ENCODE measurements at places on chromosomes 13 and 19.
A peak's percentile ranks its signal among the peaks of the same experiment; 100 is the strongest.

DNA sequence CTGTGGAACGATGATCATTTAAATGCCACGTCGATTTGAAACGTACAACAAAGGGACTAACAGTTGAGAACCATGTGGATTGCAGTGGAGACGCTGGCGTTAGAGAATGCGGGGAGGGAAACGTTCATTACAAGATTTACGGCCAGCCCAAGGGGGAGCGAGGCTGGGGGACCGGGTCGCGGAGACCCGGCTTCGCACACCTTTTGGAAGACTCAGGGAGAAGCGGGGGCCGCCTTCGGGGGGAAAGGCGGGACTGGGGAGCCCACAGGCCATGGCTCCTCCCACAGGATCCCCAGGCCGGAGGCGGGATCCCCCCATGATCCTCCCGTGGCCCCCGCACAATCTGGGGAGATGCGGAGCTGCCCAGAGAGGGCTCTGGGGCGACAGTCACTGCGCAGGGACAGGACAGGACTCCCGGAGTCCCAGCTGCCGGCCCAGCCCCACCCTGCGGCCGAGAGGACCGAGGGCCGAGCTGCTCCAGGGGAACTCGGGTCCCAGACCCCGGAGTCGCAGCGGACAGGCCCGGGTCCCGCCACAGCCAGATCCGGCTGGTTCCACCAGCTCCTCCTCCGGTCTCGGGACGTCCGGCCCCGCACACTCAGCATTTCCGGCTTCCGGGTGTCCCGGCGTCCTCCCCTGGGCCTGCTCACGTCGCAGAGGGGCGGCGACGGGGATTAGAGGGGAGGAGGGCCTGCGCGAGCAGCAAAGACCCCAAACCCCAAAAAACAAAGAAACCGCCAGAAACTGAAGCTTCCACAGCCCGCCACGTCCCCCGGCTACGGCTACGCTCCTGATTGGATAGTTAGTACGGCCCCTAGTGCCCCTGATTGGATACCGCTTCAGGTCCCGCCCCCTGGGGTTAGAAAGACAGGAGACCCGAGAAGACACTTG, 21.1 kb upstream of the OR10H1 start:
- DNase-seq: peak; percentile 98

GRCh38 chr13:47134939-47135489, 238.2 kb upstream of the HTR2A start:
- DNase-seq: no peak

- no peak for DNase-seq
Observed at GRCh38 chr13:35473802-35474201, 2.7 kb downstream of the MAB21L1 start.

- no peak for DNase-seq
Observed at GRCh38 chr13:107675847-107676550, 539.3 kb downstream of the LIG4 start.

GRCh38 chr13:30371649-30372265, 50.5 kb upstream of the UBE2L5 start:
- peak; percentile 75 for DNase-seq

- DNase-seq: no peak
Observed at GRCh38 chr13:113573065-113573464, 11.5 kb upstream of the TFDP1 start.

DNA sequence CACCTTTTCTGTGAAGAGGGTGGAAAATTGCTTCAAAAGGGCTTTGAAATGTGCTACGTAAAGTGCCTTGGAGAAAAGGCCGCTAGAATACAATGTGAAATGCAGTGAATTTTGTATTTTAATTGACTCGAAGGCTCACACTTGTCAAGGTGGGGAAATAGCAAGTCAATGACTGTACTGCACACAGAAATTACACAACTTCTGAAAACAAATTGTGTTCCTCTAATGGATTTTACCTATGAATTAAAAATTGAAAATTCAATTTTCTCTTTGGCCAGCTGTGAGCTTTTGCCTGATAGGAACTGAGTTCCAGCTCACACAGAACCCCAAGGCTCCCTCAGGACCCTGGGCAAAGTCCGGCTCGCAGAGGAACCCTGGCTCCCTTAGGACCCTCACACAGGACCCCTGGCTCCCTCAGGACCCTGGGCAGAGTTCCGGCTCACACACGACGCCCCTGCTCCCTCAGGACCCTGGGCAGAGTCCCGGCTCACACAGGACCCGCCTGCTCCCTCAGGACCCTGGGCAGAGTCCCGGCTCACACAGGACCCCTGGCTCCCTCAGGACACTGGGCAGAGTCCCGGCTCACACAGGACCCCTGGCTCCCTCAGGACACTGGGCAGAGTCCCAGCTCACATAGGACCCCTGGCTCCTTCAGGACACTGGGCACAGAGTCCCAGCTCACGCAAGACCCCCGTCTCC, 324.9 kb downstream of the UQCRFS1 start:
- no peak for DNase-seq

- no peak for DNase-seq
Observed at GRCh38 chr13:97758317-97758716, 195.2 kb upstream of the IPO5 start.

DNA sequence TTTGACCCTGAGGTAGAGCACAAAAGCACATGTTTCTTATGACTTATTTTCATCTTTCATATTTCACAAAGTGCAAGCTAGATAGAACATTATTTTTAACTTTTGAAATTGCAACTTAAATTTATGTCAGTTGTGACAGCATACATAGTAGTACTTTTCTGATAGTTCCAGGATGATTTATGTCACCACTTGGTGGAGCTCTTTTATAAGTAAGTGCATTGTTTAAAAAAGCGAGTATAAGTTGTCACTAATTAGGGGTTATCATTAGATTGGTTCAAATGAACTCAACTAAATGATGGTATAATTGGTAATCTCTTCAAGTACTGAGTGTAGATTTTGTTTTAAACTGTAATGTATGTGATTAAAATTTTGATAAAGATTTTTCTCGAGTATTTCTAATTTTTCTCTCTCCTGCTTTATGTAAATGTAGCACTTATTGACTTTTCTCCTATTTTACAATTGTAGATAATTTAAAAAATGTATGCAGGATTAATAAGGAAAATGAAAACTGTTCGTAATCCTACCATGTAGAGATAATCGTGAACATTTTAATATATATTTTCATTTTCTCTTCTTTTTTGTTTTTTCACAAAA, 31.1 kb downstream of the RB1 start:
- DNase-seq: peak; percentile 73

DNA sequence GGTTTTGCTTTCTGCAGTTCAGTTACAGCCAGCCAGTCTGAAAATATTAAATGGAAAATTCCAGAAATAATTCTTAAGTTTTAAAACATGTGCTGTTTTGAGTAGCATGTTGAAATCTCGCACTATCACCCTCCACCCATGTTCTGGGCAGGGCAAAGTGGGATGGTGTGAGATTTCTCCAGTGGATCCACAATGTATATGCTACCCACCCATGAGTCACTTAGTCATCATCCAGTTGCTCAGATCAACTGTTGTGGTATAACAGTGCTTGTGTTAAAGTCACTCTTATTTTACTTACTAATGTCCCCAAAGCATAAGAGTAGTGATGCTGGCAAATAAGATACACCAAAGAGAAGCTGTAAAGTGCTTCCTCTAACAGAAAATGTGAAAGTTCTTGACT, 56.4 kb downstream of the CYSLTR2 start:
- no peak for DNase-seq

DNA sequence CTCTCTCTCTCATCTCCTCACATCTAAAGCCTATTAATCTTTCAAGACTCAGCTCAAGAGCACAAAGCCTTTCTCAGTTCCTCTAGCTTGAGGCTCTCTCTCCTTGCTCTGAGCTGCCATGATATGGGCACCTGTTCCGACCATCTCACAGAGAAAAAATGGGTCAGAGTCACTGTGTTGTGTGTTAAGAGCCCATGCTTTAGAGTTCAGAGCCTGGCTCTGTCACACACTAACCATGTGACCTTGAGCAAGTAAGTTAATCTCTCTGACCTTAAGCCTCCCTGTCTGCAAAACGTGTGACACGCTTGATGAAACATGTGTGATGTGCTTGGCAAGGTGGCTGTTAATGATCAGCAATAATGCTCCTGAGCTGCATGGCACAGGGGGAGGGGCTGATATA, 245.2 kb downstream of the DLEU7 start:
- DNase-seq: no peak

GRCh38 chr19:38211766-38212165, 12.3 kb downstream of the DPF1 start:
- DNase-seq: no peak

DNA sequence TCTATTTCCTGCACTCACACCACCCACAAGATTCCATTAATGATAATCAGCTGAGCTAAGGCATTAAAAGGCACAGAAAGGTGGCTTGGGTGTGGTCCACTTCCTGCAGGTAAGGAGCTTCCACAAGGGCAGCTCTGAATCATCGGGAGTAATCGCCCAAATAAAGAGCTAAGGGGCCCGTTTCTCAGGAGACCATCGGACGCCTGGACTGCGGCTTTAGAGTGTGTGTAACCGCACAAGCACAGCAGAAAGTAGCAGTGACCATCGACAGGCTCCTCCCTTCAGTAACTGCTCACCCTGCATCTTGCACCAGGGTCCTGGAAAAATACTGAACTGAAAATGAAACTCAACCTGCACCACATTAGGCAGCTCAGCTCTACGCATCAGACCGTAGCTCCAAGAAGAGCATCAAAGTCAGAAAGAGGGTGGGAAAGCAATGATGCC, 6.0 kb downstream of the STK24 start:
- DNase-seq: peak; percentile 32

DNA sequence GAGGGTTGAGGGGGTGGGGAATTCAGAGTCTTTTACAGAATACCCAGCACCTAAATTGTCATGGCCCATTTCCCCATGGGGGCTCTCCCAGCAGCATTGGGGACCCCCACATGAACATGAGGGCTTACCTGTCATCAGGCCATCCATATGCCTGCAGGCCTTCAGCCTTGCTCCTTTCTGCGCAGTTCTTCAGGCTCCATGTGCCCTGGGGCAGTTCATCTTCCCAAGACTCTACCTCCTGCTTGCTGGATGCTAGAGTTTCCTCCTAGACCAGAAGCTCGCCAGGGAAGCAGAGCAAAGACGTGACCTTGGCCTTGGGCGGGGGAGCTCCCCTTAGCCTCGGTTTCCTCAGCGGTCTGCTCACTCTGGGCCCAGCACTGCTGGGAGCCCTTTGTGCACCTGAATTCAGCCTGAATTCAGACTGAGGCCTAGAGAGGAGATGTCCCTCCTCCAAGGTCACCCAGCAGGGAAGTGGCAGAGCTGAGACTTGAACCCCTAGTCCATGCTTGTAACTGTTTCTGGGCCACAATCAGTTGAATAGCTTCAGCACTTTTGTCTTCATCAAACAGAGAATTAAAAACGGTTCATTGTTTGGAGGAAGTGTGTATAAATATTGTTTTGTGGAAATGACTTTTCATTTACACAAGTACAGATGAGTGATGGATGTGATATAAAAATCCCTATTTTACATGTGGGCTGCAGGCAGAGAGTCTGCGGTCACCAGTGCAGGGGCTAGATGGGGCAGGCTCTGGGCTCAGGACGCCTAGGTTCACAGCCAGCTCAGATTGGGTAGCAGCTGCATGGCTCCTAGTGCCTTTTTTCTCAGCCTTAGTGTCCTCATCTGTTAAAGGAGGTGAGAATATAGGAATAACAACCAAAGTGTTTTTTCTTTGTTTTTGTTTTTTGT, 9.5 kb downstream of the PPP5C start:
- DNase-seq: no peak

- no peak for DNase-seq
Observed at GRCh38 chr19:35455616-35456201, 7.7 kb downstream of the FFAR2 start.

GRCh38 chr13:58960888-58961287, 1202.8 kb downstream of the DIAPH3 start:
- no peak for DNase-seq

- DNase-seq: no peak
Observed at GRCh38 chr19:13765395-13766094, 1.2 kb downstream of the MRI1 start.

DNA sequence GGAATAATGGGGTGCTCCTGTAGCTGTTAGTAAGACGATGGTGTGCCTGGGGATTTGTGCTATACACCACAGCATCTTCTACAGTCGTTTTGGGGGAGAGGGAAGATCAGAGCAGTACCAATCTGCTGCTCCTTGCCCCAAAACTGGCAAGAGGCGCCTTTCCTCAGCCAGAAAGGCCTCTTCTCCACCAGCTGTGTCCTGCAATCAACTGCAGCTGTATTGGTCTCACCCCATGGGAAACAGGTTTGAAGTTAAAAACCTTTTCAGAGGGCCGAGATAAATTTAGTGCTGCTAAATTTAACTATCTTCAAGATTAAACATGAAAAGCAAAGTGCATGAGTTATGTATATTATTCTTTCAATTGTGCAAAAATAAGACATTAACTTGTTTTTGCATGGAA, 1.2 kb upstream of the RNASEH2B start:
- no peak for DNase-seq

- DNase-seq: no peak
Observed at GRCh38 chr13:95954266-95954665, 98.9 kb downstream of the UGGT2 start.

DNA sequence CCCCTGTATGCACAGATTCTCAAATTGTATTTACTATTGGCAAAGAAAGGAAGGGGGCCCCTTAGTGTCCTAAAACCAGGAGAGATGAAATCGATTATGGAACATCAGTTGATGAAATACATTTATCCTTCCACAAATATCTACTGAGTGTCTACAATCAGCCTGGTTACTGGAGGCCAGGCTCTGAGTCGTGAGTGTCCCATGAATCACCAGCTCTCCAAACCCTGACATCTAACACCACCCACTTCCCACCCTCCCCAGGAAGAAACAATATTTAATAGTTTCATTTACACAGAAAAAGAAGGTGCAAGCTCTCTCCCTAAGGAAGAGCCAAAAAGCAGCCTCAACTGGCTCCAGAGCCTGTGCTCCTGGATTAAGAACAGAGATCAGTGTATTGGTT, 25.2 kb downstream of the KCTD15 start:
- no peak for DNase-seq
